Naive thymus-derived CD8-positive, alpha-beta T cell (primary cell): ENCODE measurements at places on chromosomes 7 and 10.

DNA sequence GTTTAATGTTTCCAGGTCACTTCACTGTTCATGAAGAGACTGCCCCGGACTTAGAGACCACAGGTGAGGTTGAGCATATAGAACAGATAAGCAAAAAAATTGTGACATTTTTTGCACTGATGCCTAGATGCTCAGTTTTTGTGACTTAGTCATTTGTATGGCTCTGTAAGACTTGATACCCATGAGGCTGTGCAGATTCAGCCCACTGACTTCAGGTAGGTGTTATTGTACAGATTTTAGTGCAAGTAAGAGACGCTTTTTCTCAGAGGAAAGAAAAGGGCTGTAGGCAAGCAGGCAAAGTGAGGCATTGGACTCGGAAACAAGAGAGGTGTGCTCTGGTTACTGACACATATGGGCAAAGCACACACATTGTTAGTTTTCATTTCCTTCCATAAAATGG, 820.1 kb upstream of the SORCS1 start:
- no peaks in the 10 kb centered on the region for H3K27me3 ChIP-seq
- no peaks in the 10 kb centered on the region for H3K4me1 ChIP-seq
- H3K4me3 ChIP-seq, result no peak overlapping the region
- DNase-seq, result no peak
- H3K27ac ChIP-seq, result no peak overlapping the region

- no peak overlapping the region for H3K27ac ChIP-seq
- no peak overlapping the region for H3K4me3 ChIP-seq
- H3K27me3 ChIP-seq, result peaks cover 23% of the 10 kb centered on the region
- H3K4me1 ChIP-seq, result no peaks in the 10 kb centered on the region
Measured at GRCh38 chr7:116776610-116777289, 85.6 kb upstream of the CAPZA2 start.

GRCh38 chr7:158742065-158742821, 37.6 kb upstream of the NCAPG2 start:
- H3K27me3 ChIP-seq, result no peaks in the 10 kb centered on the region
- no peak overlapping the region for H3K4me3 ChIP-seq
- DNase-seq, result no peak
- no peak overlapping the region for H3K27ac ChIP-seq
- H3K4me1 ChIP-seq, result peaks cover 9% of the 10 kb centered on the region

DNA sequence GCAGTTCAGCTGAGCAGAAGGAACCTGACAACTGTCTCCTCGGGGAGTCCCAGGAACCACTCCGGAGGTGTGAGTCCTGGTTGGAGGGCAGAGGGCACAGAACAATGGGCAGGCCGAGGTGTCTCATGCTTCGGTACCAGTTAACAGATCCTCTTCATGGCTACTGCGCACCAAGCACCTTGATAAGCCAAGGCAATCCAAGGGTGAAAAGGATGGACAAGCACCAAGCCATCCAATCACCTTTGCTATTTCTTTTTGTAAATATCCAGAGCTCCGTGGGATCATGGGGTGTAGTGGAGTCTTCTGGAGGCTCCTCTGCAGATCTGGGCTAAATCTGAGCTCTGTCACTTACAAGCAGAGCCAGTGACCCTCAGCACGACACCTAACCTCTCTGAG, 233.5 kb downstream of the WDR11 start:
- no peak for DNase-seq
- H3K4me1 ChIP-seq, result no peaks in the 10 kb centered on the region
- H3K4me3 ChIP-seq, result no peak overlapping the region
- no peak overlapping the region for H3K27ac ChIP-seq

DNA sequence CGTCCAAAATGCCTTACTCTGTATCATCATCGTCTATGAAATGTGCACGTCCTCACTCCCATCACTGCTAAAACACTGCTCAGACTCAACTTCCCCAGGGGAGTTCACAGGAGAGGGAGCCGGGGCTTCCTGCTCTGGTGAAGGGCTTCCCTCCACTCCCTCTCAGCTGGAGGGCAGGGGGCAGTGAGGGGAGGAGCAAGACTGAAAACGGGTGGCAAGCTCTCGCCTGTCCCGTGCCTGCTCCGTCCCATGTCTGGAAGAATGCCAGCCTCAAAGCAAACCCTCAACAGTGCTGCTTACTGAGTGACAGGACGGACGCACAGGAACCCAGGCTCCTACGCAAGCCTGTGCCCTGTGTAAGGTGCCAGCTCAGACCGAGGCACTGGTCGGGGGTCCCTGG, 25.1 kb downstream of the PRKAG2 start:
- no peaks in the 10 kb centered on the region for H3K27me3 ChIP-seq
- no peaks in the 10 kb centered on the region for H3K36me3 ChIP-seq
- H3K27ac ChIP-seq, result peak overlapping the region; percentile 14

- H3K27ac ChIP-seq, result no peak overlapping the region
- no peak overlapping the region for H3K4me3 ChIP-seq
- H3K4me1 ChIP-seq, result no peaks in the 10 kb centered on the region
- no peaks in the 10 kb centered on the region for H3K36me3 ChIP-seq
- DNase-seq, result no peak
Measured at GRCh38 chr7:17996442-17997223, 31.0 kb downstream of the PRPS1L1 start.

- no peak overlapping the region for H3K27ac ChIP-seq
- H3K27me3 ChIP-seq, result peaks cover 5% of the 10 kb centered on the region
- no peaks in the 10 kb centered on the region for H3K36me3 ChIP-seq
- no peaks in the 10 kb centered on the region for H3K4me1 ChIP-seq
- no peak for DNase-seq
- H3K4me3 ChIP-seq, result no peak overlapping the region
Measured at GRCh38 chr10:1434202-1434601, 303.1 kb downstream of the ADARB2 start.
